Colonic mucosa (tissue), 4 donors: ENCODE measurements at places on chromosomes 2 and 18. TPM values are rescaled to one million over a fixed set of nuclear protein-coding genes. Genes with fewer than 3 reads are reported as not detected.

- no peak for DNase-seq
These were observed 111.3 kb downstream of the CPS1 start for GRCh38 chr2:210667711-210668110.

GPR45 gene
- total RNA-seq, result not detected

DNA sequence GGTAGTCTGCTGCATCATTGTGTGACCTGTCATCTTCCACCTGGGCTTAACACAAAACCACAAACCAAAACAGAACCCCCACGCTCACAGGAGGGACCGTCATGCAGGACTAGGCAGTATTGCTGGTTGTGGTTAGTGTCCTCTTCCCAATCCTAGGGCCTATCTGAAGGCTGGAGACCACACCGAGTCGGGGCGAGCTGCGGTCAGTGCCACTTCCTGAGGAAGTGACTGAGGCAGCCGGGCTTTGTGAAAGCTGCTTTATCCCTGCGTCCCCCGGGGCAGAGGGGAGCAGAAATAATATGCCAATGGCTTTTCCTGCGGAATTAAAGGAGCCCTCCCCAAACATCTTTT is 22.9 kb downstream of the ZNF532 start:
- peak; percentile 50 for DNase-seq

DNA sequence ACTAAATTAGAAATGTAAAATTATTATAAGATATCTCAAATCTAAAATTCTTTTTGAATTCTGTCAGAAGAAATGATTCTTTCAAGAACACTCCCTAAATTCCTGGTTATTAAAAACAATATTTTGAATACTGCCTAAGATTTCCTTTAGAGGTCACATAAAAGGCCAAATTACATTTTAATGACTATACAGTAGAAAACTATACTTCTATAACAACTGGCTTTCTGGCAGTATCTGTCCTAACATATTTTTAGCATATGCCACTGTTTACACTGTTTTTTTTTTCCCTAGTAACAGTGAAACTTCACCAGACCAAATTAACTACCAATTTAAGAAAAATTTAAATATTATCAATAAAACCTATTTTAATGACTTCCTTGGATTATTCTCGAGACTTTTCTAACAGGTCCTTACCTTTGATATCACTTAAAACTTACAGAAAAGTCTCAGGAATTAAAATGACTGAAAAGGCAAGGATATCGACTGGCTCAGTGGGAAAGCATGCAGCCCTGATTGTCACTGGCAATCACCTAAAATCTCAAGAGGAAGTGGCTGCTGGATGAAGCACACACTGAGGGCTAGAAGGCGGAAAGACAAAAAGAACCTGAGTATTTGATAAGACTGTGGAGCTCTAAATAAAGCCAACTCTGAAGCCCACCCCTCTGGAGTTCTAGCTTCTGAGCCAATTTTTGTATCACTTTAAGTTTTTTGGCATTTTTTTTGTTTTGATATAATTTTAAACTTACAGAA is 59.6 kb downstream of the SPIRE1 start:
- DNase-seq, result no peak

GPR39 gene
- 14.6 TPM for total RNA-seq

LOXHD1 gene
- total RNA-seq, result not detected

- DNase-seq, result no peak
These were observed 65.2 kb upstream of the FIGN start for GRCh38 chr2:163800951-163801381.

ASXL3 gene
- total RNA-seq, result 1.7 TPM

DNA sequence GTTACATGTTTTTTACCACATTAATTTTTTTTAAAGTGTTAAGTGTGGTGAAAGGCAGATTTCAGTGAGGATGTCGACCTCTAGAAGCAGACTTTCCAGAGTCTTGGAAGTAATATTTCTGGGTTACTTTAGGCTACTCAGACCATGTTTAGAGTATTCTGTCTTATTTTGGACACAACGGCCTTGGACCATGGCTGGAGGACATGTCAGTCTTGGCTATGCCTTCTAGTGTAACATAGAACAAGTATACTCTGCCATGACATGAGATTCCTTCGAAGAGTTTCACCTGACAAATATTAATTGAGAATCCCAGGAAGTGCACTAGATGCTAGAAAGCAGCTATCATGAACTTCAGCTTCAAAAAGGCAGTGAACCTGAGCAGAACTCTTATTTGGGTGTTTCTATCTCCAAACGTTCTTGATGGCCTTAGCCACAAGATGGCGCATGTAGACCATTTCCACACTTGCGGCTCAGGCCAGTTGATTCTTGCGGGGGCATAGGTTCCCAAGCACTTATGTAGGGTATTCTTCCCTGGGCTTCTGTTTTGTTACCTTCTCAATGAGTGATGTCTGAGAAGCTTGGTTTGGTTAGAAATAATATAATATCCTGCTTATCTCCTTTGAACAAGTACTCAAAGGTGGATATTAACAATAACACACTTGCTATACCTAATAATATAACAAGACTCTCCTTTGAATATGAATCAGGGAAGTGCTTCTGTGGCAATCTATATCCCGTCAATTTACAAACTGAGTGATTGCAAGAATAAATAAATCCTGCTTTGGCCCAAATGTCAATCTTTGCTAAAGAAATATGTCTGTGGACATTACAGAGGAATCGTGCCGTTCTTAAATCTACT is 62.0 kb downstream of the CACNB4 start:
- DNase-seq, result peak; percentile 73

DNA sequence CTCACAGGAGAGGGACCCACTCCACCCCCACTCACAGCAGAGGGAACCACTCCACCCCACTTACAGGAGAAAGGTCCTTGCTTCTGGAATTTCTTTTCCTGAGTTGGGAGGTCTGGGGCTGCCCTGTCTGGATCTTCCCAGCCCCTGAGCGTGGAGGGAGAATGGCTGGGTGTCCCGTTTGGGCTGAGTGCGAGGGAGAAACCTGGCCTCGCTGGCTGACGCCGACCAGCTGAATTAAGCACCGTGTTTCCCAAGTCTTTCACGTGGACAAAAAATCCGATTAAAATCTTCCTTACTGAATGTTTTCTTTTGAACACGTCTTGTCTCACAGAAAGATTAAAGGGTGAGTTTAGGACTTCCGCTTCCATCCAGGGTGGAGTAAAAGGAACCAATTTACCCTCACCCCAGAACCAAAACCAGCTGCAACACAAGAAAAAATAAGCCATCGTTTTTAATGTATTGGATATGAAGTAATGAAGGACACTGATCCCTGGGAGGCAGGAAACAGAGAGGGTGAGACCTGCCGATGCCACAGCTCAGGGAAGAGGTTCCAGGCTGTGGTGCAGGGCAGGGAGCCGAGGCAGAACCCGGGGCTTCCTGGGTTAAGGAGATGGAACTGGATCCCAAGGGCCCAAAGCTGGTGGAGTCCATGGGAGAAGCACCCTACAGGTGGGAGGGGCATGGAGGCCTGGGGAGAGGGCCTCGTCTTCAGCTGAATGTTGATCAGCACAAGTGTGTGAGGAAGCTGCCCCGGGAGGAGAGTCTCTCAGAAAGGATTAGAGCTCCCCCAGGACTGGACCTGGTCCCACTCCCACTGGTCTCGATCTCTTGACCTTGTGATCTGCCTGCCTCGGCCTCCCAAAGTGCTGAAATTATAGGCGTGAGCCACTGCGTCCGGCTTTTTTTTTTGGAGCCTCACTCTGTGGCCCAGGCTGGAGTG is 60.3 kb downstream of the RTP5 start:
- no peak for DNase-seq

GPAT2 gene
- 6.6 TPM for total RNA-seq

TRPM8 gene
- total RNA-seq, result not detected

CLEC4F gene
- not detected for total RNA-seq

DNA sequence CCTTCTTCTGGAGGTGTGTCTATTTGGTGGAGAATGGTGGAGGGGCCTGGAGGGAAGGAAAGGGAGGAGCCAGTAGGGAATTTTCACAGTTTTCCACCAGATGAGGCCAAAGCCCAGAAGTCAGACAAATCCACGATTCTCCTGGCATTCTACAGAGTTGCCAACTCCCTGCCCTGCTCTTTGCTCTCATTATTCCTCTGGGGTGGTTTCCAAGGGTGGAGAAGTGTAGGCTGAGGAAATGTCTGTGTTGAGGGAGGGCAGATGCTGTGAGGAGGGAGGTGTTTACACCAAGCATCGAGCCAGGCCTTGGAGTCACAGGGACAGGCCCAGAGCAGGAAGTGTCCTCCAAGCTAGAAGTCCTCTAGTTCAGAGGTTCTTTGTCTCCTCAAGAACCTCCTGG is 124.1 kb upstream of the LGALSL start:
- DNase-seq, result peak; percentile 80
